ENCODE measurements at places on chromosomes 1 and 21.

- no peak for DNase-seq
Measured at GRCh38 chr21:36535618-36536241, 55.8 kb upstream of the CLDN14 start.

- DNase-seq, result no peak
Measured at GRCh38 chr21:42105476-42106315, 34.6 kb downstream of the UMODL1 start.

DNA sequence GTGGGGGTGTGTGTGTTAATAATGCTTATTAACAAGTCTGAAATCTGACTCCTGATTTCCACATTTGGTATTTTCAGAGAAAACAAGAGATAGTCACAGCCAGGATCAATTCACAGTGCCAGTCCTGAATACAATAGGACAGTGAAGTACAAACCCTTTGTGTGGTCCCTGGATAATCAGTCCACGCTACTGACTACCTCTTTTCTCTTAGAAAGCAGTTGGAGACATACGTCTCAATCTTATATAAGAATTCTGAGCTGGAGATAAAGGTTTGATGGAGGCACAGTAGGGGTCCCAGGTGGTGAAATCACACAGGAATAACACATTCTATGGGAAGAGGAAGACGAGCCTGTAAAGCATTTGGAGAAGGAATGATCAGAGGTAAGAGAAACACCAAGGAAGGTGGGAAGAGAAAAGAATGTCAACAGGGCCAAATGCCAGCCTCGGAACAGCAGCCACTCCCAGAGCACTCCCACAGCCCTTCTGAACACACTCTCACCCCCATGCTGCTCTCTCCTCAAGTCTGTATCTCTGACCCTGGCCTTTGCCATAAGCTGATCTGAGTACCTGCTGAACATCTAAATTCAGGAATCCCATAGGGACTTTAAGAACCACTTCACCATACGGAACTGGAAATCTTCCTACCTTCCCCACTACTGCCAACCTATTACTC is 48.6 kb downstream of the TRAF5 start:
- no peak for DNase-seq

DNA sequence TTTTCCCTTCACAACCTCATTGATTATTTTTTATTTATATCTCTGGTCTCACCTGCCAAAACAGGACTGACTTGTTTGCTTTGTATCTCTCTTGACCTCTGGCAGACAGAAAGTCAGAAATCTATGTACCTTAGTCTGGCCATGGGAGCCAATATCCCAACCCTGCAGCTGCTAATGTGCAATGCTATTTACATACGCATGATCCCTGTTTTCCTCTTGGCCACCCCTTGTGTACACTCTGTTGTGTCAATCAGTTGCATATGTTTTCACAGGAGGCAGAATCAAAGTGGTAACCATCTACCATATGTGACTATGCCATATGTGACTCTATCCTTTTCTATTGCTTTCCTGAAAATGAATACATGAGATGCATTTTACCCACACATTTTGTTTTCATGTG is 688.8 kb downstream of the PLA2G4A start:
- no peak for DNase-seq

- no peak for DNase-seq
Measured at GRCh38 chr1:89633248-89633799, 404 bp downstream of the LRRC8C start.

DNA sequence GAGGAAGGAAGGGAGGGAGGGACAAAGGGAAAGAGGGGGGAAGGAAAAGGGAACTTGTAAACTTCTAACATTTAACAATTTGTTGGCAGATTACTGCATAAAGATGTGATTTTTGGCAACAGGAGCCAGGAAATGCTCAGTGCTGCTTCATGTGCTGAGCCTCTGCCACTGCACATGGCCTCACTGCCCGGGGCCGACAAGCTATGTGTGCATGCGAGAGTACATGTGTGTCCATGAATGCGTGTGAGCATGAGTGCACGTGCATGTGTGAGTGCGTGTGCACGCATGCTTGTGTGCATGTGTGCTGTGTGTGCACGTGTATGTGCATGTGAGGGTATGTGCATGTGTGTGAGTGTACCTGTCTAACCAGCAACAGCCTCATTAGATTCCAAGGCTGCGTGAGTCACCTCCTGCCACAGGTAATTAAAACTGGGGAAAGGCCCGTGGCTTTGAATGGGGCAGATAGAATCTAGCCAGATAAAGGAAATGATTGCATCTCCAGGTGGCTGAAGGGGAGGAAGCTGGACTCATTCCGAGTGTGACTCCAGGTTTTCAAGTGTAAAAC is 41.4 kb upstream of the TSPEAR start:
- no peak for DNase-seq

- no peak for DNase-seq
Measured at GRCh38 chr21:35244514-35244913, 195.4 kb upstream of the RUNX1 start.

DNA sequence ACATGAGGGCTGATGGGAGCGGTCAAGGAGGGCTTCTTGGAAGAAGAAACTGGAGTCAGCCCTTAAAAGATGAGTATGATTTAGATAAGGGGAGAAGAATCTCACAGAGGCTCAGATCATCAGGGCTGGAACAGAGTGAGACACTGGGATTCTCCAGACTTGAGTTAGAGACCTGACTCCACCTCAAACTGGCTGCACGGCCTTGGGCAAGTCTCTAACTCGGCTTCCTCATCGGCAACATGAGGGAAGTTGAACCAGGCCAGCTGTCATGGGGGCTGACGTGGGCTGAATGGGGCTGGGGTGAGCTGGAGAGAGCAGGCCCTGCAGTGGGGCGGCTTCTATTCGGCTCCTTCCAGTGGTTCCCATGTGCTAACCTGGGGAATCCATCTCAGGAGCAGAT is 2.5 kb downstream of the C1QC start:
- no peak for DNase-seq

DNA sequence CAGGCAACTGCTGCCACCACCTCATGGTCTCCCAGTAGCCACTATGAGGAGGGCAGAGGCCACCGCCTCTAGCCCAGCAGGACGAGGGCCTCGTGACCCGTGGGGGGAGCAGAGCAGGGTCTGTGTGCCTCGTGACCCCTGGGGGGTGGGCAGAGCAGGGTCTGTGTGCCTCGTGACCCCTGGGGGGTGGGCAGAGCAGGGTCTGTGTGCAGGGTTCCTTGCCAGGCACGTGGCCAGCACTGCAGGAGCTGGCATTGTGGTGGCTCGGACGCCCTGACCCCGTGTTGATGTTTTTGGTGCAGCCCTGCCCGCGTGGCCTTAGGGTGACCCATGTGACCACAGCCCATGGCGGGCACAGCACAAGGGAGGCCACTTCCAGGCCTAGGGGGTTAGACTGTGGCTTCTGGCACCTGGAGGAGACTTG is 52.8 kb downstream of the SLX9 start:
- no peak for DNase-seq

DNA sequence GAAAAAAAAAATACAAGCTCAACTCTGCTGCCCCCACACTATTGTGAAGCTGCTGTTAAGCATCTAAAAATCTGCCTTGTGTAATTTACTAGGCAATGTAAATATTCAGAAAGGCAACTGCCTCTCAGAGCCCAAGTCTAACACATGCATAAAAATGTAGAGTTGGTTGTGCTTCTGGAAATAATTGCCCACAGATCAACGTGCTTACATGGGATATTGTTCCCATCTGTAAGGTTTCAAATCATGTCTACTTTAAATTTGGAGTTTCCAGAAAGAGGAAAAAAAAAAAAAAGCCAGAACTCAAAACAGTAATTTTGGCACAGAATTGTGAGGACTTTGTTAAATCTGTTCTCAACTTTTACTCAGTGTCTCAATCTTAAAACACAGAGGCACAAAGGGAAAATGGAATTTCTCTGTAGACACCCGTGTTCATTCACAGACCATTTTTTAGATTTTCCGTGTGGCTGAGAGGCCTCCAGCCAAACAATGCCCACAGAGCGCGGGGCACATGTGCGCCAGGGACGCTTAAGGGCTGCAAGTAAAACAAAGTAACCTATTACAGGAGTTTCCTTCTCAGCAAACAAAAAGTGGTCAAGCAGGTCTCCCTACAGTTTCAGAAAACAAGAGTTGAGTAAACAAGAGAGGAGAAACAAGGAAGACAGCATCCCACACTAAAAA is 115.5 kb downstream of the RERE start:
- DNase-seq, result no peak

DNA sequence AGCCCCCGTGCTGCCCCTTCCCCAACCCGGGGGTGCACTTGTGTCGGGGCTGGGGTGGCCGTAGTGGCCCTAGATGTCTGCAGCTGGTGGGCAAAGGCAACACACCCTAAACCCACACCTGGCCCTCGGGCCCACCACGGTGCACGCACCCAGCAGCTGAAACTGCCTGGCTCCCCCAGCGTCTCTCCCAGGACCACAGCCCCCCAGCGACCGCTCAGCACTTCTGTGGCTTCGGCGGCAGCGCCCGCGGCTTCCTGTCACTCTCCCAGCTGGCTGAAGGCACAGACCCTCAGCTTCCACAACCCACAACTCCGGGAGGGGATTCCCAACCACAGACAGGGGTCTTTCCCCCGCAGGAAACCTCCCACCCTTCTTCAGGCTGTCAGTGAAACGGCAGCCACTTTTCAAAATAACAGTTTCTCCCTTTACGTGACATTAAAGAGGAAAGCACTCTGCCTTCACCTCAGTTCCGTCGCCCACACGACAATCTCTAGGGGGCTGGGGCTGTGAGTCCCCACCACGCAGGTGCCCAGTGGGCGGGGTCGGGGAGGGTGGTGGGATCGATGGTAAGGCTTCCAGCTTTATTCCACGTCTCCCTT is 40.7 kb upstream of the COL6A2 start:
- no peak for DNase-seq

GRCh38 chr21:36545776-36546511 is 66.0 kb upstream of the CLDN14 start:
- DNase-seq, result no peak

DNA sequence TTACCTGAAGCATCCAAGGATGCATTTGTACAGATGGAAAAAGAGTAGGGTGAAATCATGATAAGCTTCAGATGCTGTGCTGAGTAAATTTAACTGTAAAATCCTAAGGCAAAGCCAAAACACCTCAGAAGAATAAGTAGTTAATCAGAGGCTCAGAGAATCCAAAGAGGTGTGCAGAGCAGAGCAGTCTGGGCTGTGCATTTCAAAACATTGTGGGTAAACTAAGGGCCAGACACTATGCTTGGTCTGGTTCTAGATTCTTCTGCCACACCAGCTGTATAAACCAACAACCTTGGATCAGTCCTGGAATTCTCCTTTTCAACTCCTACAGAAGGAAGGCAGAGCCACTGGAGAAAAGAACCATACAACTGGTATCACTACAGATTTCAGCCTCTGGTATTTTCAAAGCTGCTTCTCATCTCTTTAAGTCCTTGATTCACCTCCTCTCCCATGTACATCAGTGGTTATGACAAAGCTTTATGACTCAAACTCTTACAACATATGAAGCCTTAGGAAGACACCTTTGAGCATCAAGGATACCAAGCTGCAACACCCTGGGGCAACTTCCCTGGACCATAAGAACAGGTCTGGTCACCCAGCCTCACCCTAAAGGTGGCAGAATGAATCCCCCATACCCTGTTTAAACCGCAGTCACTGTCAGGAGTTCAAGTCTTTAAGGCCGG is 11.6 kb upstream of the HIPK1 start:
- no peak for DNase-seq

- DNase-seq, result no peak
Measured at GRCh38 chr1:246805135-246805716, 81.0 kb downstream of the SCCPDH start.

- no peak for DNase-seq
Measured at GRCh38 chr1:57106296-57106695, 140.5 kb upstream of the C8B start.

DNA sequence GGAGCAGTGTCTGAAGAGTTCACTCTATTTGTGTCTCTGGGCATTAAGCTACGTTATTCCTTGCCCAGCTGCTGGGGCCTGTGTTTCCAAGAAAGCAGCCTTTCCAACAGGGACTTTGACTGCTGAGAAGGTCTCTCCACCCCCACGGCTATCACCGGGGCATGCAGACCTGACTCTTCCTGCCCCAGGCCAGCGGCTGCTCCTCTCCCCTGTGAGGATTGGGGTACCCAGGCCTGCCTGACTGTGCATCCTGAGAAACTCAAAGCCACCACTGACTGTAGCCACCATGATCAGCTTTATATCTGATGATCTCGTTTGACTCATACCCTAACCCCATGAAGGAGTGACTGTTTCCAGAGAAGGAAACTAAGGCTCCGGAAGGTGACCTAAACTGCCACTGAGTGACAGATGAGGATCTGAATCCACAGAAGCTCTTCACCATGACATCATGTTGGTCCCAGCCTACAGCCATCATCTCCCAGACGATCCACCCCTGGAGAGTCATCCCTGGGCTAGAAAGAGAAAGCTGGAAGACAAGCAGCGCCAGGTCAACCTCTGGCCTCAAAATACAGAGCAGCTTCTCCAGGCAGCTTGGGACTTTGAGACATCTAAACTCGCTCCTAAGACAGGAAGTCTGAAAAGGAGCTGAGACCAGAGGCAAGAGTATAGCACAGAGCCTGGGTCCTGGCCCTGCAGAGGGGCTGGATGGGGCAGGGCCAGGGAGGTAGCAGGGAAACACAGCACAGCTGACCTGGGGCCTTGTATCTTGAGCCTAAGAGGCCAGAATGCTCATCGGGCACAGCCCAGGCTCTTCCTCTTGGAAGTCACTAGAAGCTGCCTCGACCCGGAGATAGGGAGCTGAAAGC is 244.0 kb upstream of the VAMP3 start:
- peak; percentile 34 for DNase-seq

GRCh38 chr1:180939073-180939710 is 26.5 kb downstream of the KIAA1614 start:
- DNase-seq, result no peak

- no peak for DNase-seq
Measured at GRCh38 chr1:45834689-45835088, 31.3 kb downstream of the MAST2 start.

GRCh38 chr1:153610811-153611301 is 2.1 kb downstream of the S100A16 start:
- no peak for DNase-seq

DNA sequence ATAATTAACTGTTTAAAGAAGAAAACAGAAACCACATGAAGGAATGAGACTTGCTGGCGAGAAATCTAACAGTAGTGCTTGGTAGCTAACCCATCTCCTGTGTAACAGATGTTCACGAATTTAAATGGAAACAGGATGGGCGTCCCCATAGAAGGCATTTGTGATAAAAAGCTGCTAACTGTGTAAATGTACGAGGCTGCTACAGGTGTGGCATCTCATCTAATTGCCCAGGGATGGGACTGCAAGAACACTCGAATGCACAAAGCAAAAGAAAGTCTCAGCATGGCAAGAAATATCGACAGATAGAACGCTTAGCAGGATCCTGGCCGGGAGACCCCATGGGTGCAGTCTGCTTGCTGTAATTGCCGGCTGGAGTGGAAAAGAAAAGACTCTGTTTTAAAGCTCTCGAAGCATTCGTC is 112.7 kb downstream of the RUNX1 start:
- DNase-seq, result no peak

GRCh38 chr1:216461466-216461865 is 38.2 kb upstream of the USH2A start:
- DNase-seq, result no peak

DNA sequence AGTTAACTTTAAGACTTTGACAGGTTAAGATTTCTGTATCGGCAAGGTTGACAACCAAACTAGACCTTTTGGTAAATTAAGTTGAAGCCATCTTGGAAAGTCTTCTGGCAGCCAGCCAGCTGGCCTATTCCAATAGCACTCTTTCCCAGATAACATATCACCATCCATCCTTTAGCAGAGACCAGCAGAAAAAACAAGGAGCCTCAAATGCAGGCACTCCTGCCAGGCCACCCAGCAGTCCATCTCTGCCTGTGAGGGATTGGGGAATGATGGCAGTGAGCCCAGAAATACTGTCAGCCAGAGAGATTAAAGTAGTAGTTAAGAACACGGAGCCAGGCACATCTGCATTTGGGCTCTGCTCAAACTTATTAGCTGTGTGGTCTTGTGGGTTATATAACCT is 19.4 kb downstream of the ZBTB40 start:
- DNase-seq, result peak; percentile 6

- no peak for DNase-seq
Measured at GRCh38 chr1:34212673-34213072, 36.0 kb downstream of the C1orf94 start.
